ENCODE measurements at places on chromosomes 7 and 10.
A peak's percentile ranks its signal among the peaks of the same experiment; 100 is the strongest.

GRCh38 chr7:128941946-128942526 lies 4.3 kb downstream of the IRF5 start:
- DNase-seq, result no peak

GRCh38 chr7:16270844-16271243 lies 150.5 kb downstream of the CRPPA start:
- DNase-seq, result no peak

- peak; percentile 55 for DNase-seq
Observed at GRCh38 chr7:124915242-124915641, 14.4 kb downstream of the POT1 start.

DNA sequence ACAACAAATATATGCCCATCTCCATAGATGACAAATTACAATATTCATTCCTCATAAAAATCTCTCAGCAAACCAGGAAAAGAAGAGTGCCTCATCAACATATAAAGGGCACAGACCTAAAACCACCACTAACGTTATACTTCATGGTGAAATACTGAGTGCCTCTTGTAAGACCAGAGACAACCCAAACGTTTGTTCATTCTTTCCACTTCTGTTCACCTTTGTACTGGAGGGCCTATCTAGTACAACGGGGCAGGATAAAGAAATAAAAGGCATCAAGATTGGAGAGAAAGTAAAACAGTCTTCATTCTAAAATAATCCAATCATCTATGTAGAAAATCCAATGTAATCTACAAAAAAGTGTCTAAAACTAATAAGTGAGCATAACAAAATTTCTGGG lies 79.1 kb downstream of the LARP4B start:
- DNase-seq, result no peak

DNA sequence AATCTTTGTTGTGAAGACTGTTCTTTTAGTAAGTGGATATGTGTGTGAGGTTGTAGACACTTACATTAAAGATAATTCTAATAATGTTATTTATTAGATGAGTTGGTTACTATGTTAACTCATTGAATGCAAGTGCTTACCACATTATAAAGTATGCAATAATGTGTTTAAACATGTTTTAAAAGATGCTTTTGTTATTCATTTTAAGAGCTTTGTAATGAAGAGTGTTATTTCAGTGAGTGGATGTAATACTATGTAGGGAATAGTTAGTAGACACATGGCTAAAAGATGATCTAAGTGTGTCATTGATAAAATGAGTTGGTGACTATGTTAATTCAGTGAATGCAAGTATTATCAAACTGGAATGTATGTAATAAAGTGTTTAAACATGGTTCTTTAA lies 70.0 kb upstream of the VOPP1 start:
- DNase-seq, result no peak

DNA sequence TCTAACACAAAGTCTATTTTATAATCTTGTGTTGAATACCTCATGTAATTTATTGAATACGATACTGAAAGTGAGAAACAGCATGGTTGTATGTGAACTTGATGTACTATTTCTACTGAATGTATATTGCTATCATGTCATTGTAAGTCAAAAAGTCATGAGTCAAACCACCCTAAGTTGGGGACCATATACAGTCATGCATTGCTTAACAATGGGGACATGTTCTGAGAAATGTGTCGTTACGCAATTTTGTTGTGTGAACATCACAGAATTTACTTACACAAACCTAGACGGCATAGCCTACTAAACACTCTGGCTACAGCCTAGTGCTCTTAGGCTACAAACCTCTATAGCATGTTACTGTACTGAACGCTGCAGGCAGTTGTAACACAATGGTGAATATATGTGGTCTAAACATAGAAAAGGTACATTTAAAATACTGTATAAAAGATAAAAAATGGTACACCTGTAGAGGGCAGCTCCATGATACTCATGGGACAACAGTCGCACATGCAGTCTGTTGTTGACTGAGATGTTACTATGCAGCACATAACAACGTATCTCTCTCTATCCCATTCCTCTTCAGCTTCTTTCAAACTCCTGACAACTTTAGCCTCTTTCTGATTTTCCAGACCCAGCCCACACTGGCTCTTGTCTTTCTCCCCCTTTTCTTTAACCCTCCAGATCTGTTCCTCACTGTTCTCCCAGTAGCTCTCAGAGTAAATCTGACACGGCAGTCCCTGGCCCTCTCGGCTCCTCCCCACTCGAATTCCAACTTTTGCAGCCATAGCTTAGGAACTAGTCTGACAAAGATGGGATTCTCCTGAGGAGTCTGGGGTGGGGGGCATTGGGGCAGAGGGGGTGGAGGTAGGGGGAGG lies 90.1 kb downstream of the SNX10 start:
- DNase-seq, result no peak
